ENCODE measurements at places on chromosomes 5 and 9.

GRCh38 chr5:134132372-134133187 lies 18.1 kb downstream of the TCF7 start:
- no peak for DNase-seq

- DNase-seq, result no peak
Observed at GRCh38 chr5:130282049-130282448, 377.8 kb downstream of the CHSY3 start.

GRCh38 chr5:72283358-72283757 lies 36.7 kb downstream of the MRPS27 start:
- no peak for DNase-seq

GRCh38 chr5:139795074-139796001 lies at the start of gene PSD2:
Gene PSD2, plus strand, starts transcription at chr5:139795808. Its CDS starts 13,633 bp downstream, at chr5:139809441.
- no peak for DNase-seq

GRCh38 chr5:140632366-140633020 lies 482 bp downstream of the CD14 start:
- DNase-seq, result peak; percentile 51

DNA sequence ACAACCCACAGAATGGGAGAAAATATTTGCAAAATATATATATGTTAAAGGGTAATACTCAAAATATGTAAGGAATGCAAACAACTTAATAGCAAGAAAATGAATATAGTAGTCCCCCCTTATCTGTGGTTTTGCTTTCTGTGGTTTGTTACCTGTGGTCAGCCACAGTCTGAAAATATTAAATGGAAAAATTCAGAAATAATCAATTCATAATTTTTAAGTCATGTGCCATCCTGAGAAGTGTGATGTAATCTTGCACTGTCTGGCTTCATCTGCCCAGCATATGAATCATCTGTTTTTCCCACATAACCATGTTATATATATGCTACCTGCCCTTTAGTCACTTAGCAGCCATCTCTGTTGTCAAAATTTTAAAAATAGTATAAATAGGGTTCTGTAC lies 11.7 kb downstream of the CER1 start:
- no peak for DNase-seq

DNA sequence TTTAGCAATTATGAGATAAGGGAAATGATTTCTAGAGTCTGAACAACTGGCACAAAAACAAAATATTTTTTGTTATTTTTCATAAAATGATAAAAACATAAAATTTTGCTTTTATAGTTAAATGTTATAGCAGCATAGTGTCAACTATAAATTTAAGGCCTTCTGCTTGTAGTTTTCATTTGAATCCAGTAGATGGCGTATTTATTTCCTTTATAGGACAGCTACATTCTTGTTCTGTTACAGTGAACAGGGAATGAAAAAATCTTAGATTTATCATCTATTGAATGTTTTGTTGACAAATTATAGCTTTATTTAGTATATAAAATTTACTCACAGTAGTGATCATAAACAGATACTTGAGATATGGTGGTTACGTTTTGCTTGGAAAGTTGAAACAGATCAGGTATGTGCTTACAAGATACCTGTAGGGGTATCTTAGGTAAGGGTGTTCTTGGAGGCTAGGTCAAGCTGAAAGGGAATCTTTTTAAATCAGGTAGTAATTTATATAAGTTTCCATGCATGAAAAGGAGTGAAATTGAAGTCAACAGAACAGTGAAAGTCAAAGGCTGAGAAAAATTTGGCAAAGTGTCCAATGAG lies 239.3 kb upstream of the GRIN3A start:
- DNase-seq, result no peak

GRCh38 chr5:112529525-112529924 lies 110.4 kb upstream of the EPB41L4A start:
- no peak for DNase-seq

DNA sequence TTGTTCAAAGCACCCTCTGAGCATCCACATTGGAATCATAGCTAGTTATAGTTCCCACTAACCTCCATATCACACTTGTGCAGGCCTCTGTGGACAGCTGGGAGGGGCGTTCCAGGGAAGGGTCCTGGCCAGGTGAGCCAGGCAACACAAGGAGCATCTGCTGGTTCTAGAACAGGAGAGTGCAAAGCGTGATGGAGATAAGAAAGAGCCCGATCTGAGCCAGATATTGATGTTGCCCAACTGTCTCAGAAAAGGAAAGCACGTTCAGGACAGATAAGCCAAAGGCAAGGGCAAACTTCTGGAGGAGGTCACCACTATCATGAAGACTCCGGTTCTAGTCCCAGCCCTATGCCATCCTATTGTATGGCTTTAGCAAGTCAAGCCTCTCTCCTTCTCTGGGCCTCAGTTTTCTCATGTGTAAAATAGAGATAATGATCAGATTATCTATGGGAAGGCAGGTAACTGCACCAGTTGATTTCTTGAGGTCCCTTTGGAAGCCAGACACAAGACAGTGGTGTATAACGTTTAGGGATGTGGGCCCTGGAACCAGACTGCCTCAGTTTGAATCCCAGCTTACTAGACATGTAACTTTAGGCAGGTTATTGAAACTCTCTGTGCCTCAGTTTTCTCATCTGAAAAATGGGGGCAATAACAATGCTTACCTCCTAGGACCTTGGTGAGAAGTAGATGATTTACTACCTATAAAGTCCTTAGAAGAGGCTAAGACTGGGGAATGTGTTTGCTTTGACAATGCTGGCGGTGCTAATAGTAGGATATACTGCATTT lies 19.8 kb downstream of the GABBR2 start:
- no peak for DNase-seq

DNA sequence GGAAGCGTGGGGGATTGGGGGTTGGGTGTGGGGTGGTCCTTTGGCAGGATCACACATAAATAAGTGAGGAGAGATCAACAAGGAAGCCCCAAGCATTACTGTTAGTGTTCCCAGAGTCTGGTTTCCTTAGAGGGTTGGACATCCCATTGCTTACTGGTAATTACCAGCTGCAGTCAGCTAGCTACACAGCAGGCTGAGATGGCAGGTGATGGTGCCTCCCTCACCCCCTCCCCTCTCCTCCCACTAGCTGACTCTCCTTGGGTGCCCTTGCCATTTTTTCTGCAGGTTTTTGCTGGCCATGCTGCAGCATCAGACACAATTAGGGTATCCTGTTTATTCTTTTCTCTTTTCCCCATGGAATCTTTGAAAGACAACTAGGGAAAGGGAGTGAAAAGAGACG lies 107.5 kb upstream of the TLR4 start:
- no peak for DNase-seq

DNA sequence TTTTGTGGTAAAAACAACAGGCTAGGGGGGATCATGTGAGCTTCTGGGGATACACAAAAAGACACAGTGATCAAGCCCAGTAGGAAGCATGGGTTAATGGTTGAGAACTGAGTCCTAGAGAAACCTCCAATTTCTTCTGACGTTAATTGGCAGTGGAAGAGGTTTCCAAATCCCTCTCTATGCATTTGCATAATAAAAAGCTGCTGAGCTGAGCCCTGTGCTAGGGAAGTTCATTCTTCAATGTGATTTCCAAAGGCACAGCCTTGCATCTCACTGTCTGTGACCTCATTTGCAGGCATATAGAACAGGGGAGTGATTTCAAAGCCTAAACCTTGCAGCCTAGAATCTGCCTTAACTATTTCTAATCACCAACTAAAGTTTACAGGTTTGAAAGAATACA lies 812 bp downstream of the DNAH5 start:
- DNase-seq, result no peak

DNA sequence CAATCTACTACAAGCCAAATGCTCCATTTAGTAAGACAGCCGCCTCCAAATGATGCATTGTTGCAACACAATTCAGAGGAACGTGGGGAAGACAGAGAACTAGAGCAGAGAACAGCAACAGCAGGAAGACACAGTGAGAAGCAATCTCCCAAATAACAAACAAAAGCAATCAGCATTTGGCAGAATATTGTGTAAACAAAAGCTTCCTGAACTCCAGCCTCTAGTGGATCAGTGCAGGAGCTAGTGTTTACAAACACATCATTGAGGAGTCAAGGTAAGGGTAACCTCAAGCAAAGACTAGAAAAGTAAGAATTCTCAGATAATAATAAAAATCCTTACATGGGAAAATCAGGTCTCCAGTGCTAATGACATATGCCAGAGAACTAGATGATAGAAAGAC lies 20.6 kb downstream of the FST start:
- DNase-seq, result no peak

DNA sequence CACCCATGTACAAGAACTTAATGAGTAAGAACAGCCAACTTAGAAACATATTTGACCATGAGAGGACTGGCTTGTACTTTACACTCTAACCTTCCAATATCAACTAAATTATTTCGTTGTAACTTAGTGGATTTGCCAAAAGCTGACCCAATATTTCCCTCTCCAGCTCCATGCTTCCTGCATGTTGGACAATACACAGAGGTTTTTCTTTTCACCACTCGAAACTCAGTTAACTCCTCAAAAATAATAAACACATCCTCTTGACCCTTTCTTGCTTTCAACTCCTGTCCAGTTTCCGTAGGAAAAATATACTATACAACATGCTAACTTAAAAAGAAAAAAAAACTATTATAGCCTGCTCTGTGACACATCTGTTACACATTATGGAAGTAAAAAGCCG lies 188.9 kb downstream of the MPDZ start:
- no peak for DNase-seq

DNA sequence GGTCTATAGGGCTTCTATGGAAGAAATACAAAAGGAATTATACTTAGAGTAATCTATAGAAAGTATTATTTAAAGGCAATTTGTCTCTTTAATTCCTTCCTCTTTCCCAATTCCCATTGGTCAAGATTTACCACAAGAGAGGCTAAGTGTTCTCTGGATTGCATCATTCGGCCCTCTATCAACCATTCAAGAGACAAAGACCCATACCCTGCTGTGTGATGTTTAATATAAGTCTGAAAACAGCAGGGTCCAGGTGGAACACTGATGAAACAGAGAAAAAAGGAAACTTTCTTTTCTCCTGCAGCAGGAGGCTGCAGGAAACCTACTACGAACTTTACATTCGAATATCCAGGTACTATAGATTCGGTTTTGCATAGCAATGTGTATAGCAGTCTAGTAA lies 323.4 kb downstream of the CHSY3 start:
- no peak for DNase-seq

DNA sequence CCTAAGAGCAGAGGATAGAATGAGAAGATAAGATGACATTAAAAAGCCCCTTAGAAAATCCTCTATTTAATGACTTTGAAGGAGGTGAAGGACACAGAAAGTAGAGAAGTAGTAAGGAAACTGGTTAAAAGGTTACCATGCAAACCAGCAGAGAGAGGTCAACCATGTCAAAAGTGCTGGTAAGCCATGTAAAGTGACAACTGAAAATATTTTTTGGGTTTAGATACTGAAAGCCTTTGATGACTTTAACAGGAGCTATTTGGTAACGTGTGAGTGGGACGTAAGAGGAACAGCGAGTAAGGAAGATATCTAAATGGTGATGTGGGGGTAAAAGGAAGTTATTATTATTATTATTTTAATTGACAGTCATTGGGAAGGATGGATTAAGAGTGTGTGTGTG lies 56.9 kb downstream of the MACIR start:
- no peak for DNase-seq

DNA sequence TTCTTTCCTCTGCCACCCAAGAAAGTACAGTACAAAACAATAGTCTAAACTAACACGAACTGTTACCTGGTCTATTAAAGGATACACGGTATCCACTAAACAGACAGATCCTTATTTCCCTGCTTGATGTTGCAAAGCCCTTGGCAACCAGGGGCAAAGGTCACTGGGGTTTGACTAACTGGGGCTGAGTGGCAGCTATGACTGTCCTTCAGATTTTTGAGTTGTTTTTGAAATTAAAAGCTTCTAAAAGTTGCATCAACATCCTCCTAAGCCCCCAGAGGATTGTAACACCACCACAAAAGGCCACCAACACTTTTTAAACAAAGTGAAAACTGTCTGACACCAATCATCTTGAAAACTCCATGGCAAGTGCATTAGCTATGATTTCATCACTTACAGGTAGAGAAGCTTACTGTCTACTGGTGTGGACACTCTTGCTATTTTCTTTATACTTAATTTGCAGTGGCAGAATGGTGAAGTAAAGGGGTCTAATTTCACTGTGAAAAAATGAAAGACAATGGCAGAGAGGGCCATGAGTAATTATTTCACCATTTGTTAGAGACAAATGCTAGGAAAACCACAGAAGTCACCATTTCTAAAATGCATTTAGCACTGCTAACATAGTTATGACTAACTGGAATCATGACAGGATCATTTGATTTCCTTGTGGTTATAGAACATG lies 292.4 kb downstream of the EFNA5 start:
- DNase-seq, result no peak

- no peak for DNase-seq
Observed at GRCh38 chr9:37955781-37956422, 52.0 kb upstream of the SLC25A51 start.

DNA sequence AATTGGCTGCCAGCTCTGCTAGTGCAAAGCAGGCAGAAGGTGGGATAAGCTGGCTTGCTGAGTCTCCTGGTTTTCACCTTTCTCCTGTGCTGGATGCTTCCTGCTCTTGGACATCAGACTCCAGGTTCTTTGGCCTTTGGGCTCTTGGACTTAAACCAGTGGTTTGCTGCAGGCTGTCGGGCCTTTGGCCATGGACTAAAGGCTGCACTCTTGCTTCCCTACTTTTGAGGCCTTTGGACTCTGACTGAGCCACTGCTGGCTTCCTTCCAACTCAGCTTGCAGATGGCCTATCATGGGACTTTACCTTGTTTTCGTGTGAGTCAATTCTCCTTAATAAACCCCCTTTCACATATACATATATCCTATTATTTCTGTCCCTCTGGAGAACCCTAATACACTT lies 1293.9 kb upstream of the CDH6 start:
- no peak for DNase-seq

GRCh38 chr9:110095776-110096175 lies 112.2 kb downstream of the C9orf152 start:
- no peak for DNase-seq

- no peak for DNase-seq
Observed at GRCh38 chr9:80066931-80067330, 495.2 kb downstream of the TLE4 start.

DNA sequence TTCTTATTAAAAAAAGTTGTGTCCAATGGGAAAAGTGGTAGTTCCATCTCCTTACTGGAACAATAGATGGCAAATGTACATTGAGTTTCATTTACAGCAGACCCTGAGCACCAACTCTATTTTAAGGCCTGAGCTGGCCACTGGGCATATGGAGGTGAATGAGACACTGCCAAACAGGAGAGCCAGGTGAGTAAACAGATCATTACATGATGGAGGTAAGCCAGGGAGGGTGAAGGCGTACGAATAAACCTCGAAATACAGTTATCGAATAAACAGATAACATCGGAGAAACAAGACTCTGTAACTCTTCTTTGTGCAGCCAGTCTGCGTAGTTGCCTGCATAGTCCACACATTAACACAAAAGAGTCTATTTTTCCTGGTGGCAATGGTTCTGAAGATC lies 446.4 kb upstream of the KLF4 start:
- no peak for DNase-seq

- no peak for DNase-seq
Observed at GRCh38 chr9:12794101-12794799, 19.4 kb downstream of the LURAP1L start.

All from femur (tissue), 1 donor.